Cerebellar nuclear complex (tissue), 1 donor: ENCODE measurements at places on chromosomes 3 and 15.

DNA sequence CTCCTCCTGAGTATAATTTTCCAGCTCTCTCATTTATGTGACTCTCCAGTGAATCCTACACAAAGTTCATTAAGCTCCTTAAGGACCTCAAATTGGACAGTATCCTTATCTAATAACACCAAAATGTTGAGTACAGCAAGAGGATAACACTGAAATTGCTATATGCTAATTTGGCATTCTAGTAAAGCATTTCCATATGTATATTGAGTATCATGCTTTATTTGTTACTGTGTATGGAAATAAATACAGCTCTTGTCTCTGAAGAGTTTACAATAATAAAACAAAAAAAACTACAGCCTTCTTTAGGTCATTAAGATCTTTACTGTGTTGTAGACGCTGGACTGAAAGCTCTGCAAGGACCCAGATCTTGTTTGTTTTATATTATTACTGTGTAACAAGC, 1341.3 kb downstream of the ROBO1 start:
- no peak for DNase-seq

DNA sequence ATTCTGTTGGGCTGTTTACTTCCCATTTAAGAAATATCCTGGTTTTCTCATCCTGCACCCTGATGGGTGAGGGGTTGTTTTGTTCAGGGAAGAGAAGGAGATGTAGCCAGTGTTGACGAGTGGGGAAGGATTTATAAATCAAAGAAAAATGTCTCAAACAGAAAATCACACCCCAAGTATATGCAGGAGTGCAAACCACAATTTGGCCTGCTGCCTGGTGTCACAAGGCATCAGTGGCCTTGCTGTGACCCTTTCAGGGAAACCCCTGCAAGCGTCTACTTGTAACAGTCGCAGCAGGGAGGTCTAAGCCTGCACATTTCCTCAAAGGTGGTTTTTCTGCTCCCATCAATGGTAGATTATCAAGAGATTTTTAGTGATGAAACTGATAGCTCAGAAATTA, 132.6 kb upstream of the LRRN1 start:
- DNase-seq: no peak

DNA sequence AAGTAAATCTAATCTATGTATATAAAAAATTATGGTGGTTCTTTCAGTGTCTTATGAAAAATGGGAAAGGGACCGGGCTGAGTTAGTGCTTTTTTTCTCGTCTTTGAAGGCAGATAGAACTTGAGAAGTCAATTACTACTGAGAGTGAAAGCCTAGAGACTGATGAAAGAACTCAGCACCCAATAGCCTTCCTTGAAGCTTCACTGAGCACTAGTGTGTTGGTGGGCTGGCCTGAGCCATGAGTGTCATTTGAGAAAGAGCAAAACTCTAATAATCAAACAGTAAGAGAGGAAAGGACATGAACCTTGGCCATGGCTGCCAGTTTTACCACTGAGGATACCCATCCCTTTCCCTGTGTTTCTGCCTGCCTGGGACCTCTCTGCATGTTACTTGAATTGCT, 428.3 kb upstream of the RASGRP1 start:
- DNase-seq: no peak

- DNase-seq: no peak
These were observed 29.3 kb upstream of the TRAK1 start for GRCh38 chr3:42061713-42062380.

- no peak for DNase-seq
These were observed 173.7 kb downstream of the B3GALNT1 start for GRCh38 chr3:160931474-160931873.

DNA sequence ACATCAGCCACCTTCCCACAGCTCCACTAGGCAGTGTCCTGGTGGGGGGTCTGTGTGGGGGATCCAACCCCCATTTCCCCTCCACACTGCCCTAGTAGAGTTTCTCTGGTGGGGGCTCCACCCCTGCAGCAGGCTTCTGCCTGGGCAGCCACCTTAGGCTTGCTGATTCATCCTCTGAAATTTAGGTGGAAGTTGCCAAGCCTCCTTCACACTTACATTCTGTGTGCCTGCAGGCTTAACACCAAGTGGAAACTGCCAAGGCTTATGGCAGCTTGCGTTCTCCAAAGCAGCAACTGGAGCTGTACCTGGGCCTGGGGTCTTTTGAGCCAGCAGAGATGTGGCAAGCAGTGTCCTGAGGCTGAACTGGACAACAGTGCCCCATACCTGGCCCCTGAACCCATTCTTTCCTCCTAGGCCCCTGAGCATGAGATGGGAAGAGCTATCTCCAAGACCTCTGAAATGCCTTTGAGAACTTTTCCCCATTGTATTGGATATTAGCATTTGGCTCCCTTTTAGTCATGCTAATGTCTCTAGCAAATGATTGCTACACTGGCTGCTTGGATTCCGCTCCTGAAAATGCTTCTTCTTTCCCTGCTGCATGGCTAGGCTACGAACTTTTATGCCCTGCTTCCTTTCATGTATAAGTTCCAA, 32.5 kb downstream of the CPN2 start:
- no peak for DNase-seq
